SJSA1 (cell line): ENCODE measurements at places on chromosomes 1 and 21.
A peak's percentile ranks its signal among the peaks of the same experiment; 100 is the strongest.

GRCh38 chr1:25973610-25974321 is 24.1 kb downstream of the PAFAH2 start:
- peaks cover 9% of the 10 kb centered on the region for H3K36me3 ChIP-seq
- DNase-seq: no peak
- no peak overlapping the region for H3K4me3 ChIP-seq
- no peak overlapping the region for H3K27ac ChIP-seq
- H3K4me1 ChIP-seq: no peaks in the 10 kb centered on the region

DNA sequence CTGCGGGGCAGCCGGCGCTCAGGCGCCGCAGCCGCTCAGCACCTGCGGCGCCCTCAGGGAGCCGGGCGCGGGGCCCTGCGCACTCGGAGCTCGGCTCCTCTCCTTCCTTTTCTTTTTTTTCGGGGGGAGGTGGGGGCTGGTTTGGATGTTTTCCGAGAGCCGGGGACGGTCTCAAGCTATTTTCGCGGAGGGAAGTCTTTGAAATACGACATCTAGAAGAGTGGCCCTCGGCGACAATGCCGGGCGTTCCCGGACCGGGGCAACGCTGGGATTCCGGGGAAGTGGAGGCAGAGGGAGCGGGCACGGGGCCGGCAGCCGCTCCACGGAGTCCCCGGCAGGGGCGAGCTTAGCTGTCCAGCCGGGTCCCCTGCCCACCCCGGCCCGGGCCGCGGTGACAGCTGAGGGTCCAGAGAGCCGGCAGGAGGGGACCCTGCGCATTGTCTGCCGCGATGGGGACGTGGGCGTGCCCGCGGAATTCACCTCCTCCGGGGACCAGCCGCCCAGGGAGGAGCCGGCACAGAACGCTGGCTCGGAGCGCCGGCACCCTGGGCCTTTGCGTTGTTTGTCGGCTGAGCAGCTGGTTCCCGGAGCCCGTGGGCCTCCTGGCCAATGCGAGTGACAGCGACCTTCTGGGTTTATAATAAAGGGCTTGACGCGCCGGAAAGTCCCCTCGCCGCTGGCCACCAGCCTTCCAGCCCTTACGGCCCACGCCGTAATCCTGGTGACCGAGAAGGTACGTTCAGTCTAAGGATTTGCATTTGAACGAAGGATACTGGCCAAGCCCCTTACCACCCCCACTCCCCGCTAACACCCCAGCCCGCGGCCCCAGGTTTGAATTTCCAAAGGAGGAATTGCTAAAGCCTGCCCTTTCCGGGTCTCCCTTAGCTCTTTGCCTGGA is 582 bp downstream of the SLC37A1 start:
- DNase-seq: no peak
- peaks cover 45% of the 10 kb centered on the region for H3K4me1 ChIP-seq
- peak overlapping the region; percentile 57 for H3K4me3 ChIP-seq

DNA sequence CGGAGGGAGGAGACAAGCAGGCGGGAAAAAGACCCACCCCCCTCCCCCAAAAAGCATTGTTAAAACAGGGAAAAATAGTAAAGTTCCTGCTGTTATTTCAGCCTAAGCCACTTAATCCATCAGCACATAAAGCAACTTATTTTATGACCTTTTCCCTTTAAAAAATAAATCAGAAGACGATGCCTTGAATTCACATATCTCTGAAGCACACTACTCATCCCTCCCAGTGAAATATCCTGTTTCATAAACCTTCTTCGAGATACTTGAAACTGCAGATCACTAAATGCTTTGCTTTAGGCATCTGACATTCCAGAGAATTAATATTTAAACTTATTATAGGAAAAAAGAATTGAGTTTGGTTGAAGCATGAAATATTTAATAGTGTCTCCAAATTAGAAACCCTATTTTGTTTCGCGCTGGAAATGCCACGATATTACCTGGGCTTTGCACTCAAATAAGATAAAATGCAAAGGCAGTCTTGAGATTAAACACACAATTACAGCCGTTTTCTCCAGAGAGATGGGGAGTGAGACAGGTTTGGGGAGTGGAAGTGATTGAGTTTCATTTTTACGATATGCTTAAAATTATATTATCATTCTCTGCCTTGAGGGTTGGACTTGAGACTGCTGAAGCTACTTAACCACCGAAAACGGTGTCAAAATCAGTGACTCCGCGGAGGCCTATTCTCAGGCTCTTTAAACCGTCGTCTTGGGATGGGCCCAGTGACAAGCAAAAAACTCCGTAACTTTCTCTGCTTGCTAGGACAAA is 9.3 kb downstream of the GLIS1 start:
- H3K27me3 ChIP-seq: no peaks in the 10 kb centered on the region
- no peak overlapping the region for H3K27ac ChIP-seq
- peaks cover 27% of the 10 kb centered on the region for H3K4me1 ChIP-seq
- no peaks in the 10 kb centered on the region for H3K36me3 ChIP-seq

DNA sequence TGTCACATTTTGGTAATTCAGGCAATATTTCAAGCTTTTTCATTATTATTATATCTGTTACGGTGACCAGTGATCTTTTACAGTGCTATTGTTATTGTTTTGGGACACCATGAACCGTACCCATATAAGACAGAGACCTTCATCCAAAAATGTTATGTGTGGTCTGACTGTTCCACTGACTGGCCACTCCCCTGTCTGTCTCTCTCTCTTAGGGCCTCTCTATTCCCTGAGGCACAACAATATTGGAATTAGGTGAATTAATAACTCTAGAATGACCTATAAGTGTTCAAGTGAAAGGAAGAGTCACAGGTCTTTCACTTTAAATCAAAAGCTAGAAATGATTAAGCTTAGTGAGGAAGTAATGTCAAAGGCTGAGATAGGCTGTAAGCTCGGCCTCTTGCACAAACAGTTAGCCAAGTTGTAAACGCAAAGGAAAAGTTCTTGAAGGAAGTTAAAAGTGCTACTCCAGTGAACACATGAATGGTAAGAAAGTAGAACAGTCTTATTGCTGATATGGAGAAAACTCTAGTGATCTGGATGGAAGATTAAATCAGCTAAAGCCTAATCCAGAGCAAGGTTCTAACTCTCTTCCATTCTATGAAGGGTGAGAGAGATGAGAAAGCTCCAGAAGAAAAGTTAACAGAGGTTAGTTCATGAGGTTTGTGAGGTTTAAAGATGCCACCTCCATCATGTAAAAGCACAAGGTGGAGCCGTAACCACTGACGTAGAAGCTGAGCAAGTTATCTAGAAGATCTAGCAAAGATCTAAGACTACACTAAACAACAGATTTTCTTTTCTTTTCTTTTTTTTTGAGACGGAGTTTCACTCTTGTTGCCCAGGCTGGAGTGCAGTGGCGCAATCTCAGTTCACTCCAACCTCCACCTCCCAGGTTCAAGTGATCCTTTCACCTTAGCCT is 19.7 kb upstream of the DIPK1A start:
- H3K27me3 ChIP-seq: peaks cover 8% of the 10 kb centered on the region
- H3K36me3 ChIP-seq: no peaks in the 10 kb centered on the region
- DNase-seq: no peak
- H3K4me3 ChIP-seq: no peak overlapping the region
- no peak overlapping the region for H3K27ac ChIP-seq
- no peaks in the 10 kb centered on the region for H3K4me1 ChIP-seq

DNA sequence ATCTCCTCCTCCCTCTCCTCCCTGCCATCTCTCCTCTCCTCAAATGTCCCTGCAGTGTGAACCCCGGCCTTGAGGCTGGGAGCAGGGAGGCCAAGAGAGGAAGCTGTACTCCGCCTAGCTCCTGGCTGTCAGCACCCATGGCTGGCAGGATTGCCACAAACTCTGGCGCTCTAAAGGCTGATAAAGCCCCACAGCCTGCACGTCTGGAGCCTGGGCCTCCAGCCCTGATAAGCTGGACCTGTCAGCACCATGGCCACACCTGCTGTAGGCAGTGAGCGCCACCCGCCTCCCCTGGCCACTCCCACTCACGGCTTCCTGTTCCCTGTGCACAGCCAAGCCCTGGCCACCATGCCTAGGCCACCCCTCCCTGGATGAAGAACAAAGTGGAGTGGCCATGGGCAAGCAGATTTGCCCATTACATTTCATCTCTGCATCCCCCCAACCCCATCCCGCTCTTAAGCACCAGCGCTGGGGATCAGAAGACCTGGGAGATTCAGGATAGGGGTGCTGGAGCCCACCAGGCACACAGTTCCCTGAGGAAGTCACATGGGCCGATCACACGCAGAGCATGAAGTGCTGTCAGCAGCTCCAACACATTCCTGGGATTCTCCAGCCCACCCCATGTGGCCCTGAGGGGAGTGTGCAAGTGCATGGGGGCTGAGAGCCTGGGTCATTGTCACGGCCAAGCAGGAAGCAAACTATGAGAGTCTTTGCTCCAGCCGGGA is 24.2 kb upstream of the NPPB start:
- H3K36me3 ChIP-seq: no peaks in the 10 kb centered on the region
- H3K27me3 ChIP-seq: 0 out of 2 replicates have a peak, but pooled peaks cover 3% of the 10 kb centered on the region
- no peak overlapping the region for H3K4me3 ChIP-seq
- H3K27ac ChIP-seq: no peak overlapping the region
- H3K4me1 ChIP-seq: no peaks in the 10 kb centered on the region; the same call in 1 of the 2 replicates
